Suppressor macrophage (primary cell): ENCODE measurements at places on chromosomes 7 and 10.
A peak's percentile ranks its signal among the peaks of the same experiment; 100 is the strongest.

- no peak for DNase-seq
These were observed 1.2 kb upstream of the TBRG4 start for GRCh38 chr7:45112648-45113047.

DNA sequence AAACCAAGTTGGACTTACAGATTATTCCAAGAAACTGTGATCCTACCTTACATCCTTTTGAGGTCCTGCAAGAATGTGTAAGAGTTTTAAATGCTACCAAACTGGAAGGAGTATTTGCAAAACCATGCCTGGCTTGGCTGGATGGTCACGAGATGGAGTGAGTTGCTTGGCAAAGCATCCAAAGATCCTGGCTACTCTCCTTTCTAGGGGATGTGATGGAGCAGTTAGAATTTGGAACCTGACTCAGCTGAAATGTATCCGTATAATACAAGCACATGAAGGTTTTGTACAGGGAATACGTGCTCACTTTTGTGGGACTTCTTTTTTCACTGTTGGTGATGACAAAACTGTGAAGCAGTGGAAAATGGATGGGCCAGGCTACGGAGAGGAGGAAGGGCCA lies 13.3 kb upstream of the SYPL1 start:
- no peak for DNase-seq

- no peak for DNase-seq
These were observed 92.8 kb downstream of the WDR37 start for GRCh38 chr10:1148855-1149605.

DNA sequence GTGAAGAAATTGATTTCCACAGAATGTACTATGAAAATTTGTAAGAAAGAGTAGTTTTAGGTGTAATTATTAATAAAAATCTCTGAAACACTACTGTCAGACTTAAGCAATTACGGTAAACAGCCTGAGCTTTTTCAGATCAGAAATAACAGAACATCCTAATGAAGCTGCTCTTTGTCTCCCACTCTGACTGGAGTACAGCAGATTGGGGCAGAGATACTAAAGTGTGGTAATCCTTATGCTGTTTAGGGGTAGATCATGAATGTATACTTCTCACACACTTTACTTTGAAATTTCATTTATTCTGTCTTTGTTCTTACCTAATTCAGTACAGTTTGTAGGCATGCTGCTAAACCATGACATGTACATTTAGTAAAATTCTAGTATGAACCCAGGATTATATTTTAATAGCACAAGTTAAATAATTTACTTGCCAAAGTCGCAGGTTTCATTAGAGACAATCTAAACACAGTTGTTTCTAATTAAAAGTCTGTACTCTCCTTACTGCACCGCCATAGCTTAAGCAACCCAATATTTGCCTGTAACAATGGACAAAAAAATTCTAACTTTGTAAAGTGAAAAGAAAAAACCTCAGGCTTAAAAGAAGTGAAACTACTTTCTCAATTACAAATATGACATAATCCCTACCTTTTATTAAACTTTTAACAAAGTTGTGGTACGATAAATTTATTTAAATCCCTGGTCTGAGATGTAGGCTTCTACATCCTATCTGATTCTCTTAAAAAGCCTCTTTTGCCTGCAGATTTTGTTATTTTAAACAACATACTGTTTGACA lies 88.8 kb downstream of the KMT2E start:
- DNase-seq: no peak

GRCh38 chr10:127210936-127211466 lies 14.6 kb upstream of the INSYN2A start:
- peak; percentile 3 for DNase-seq

- no peak for DNase-seq
These were observed 221.7 kb downstream of the ARHGAP21 start for GRCh38 chr10:24502006-24502405.
